CD4-positive, alpha-beta T cell treated with Interleukin-1 beta for 1 hour (primary cell): ENCODE measurements at places on chromosomes 2 and 18.

- no peak for DNase-seq
Measured at GRCh38 chr2:9722451-9722850, 91.7 kb upstream of the YWHAQ start.

DNA sequence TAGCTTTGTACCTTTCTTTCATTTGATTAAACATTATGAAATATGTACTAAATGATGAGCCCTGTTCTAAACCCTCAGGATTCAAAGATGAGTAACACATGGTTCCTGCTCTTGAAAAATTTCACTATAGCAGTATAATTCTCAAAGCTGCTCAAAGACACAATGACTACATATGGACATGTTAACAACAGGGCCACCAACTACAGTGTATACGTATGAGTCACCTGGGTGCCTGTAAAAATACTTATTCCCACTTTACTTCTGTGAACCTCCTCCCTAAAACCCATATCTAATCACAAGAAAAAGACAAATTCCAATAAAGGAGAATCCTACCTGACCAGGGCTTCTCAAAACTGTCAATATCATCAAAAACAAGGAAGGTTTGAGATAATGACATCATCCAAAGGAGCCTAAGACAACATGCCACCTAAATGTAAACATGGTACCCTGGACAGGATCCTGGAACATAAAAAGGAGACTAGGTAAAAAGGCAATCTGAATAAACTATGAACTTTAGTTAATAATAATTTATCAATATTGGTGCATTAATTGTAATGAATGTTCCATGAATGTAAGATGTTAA is 84.7 kb downstream of the FAM161A start:
- DNase-seq, result no peak

DNA sequence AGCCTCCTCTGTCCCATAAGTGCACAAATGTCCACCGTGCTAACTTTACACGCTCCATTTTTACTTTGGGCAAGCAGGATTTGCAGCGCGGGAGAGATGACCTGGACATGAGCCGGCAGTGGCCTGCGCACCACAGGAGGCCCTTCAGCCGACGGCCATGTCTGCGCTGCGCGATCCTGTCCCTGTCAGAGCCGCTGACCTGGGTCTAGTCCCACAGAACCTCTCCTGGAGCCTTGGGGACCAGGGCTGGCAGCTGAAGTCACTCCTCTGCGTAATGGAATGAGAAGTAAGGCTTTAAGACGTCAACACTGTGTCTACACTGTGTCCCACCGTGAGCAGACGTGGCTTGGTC is 29.6 kb downstream of the ADI1 start:
- DNase-seq, result no peak

DNA sequence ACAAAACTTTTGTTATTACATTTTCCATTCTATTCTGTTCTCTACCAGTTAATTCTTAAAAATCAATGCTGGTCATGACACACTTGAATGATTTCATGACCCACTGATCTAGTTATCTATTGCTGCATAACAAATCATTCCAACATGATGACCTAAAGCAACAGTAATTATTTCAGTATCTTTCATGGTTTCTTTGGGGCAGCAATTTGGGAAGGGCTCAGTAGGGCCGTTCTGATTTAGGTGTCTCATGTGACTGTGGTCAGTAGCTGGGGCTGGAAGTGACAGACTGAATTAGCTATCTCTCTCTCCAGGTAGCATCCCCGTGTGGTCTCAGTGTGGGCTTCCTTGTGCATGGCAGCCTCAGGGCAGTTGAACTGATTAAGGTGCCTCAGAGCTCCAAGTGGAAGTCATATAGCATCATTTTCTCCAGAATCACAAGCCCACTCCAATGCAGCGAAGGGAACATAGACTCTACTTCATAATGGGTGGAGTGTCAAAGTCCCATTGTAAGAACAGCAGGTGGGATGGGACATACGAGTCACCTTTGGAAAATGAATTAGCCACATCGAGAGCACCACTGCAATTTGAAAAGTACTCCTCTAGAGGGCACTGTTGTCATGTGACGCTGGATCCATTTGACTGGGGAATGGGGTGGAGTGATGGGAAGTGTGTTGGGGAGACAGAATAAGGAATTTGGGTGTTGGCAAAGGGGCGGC is 39.1 kb upstream of the FAM136A start:
- peak; percentile 22 for DNase-seq

- DNase-seq, result no peak
Measured at GRCh38 chr2:23692263-23692662, 234.7 kb downstream of the ATAD2B start.

GRCh38 chr2:160602073-160602472 is 108.5 kb upstream of the RBMS1 start:
- no peak for DNase-seq

- no peak for DNase-seq
Measured at GRCh38 chr2:206452750-206453149, 9.4 kb downstream of the ADAM23 start.

GRCh38 chr2:1940679-1941078 is 196.4 kb upstream of the PXDN start:
- DNase-seq, result no peak

GRCh38 chr2:45907592-45907991 is 256.1 kb downstream of the PRKCE start:
- DNase-seq, result no peak

DNA sequence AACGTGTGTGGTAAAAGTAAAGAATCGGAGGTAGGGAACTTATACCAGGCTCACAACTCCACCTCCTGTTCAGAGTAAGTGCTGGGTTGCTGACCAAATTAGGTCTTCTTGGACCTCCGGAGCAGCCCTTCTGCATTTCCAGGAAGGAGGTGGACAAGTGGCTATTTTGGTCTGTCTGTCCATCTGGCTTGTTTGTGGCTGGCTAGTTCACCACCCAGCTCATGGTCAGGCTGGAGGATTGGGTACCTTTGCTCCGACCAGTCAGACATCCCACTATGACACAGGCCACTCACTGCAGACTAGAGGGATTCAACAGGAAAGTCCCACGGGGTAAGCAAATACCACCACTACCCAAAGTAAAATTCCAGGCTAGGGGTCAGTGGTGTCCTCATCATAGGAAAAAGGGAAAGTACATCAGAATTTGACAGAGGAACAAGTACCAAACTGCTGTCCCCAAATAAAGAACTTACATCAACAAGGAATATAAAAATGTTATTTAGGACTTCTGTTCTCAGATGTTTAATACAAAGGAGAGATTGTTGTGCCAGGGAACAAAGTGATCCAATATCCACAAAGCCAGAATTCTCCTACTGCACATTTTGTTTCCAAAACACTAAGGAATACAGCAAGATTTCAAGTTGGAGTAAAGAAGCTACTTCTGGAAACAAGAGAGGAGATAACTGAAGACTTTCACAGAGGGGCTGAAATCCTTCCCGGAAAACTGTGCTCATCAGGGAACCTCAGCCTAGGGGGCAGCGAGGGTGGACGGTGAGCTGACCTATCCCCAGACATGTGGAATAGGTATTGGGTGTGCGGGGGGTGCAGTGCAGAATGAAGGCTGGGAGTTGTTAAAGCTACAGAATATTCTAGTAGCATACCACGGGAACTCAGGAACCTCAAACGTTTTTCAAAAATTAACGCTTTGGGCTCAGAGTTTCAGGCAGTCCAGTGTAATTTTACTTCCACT is 56.9 kb downstream of the BCL2 start:
- DNase-seq, result no peak

- no peak for DNase-seq
Measured at GRCh38 chr18:34281722-34282121, 57.0 kb upstream of the NOL4 start.

DNA sequence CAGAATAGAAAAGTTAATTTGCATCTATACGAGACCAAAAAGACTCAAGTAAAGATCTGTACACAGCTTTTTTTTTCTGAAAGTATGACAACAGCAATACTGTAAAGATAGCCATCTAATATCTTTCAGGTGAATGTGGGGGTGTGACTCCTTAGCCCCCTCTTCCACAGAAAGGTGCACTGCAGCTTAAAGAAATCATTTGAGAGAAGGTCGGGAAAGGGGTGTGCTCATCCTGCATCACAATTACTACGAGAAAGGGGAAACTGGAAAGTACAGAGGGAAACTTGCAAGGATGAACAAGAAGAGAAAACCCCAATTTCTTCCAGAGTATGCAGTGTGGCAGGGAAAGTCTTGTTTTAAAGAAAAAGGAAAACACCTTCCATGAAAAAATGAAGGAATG is 255.6 kb downstream of the CCDC178 start:
- DNase-seq, result no peak

DNA sequence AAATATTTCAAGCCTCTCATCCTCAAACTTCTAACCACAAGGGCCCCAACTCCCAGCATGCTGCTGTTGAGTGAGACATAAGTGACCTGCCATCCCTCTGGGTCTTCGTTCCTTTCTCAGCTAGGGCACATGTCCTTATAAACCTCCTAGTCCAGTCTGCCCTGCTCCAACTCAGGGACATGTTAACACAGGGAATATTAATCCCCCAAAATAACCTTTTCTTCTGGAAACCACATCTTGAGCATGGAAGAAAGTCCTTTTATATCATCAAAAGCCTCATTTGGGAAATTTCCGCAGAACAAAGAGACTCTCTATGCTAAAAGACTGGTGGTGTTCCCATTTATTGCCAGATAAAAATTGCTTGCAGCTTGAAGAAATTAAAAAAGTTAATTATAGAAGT is 14.4 kb downstream of the TNP1 start:
- DNase-seq, result no peak

DNA sequence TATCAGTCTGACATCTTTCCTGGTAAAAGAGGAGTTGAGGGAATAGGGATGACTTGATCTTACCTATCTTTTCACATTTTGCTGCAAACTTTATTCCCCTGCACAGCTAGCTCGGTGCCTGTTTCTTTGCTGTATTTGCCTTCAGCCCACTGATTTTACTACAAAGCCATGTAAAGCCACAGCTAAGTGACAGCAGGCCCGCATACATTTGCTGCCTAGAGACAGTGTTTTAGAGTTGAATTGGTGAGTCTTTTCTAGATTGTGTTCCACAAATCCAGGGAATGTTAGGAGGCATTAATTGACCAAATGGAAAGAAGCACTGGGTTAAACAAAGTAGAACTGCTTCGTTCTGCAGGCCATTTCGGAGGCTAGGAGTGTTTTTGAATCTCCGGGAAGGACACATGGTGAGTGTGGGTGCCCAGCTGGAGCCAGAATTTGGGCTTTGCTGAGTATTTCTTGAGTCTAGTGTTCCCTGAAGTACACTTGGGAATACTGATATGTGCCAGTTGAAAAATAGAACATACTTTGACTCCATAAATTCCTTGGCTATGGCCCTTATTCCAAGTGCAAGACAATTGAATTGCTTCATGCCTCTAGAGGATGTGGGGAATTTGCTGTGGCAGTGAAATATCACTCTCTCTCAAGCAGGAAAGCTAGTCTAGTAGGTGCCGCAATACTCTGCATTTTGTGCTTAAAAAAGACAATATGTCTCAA is 329.8 kb downstream of the PTPRM start:
- no peak for DNase-seq

- no peak for DNase-seq
Measured at GRCh38 chr2:168602846-168603401, 146.9 kb downstream of the CERS6 start.

DNA sequence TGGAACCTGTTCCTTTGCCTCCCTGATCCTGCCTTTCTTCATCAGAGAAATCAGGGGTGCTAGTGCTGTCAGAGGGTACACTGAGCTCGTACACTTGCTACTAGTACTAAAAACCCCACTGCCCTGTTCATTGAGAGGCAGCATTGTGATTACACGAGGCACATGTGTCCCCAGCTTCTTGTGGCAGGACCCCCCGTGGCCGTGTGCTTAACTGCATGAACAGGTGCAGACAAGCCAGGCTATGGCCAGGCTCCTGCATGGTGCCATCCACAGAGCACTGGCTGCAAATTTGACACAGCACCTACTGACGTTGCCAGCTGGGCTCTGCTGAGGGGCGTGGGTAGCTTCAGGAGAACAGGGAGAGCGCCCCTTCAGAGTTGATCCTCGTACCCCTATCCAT is 248.4 kb downstream of the GLI2 start:
- no peak for DNase-seq

- DNase-seq, result no peak
Measured at GRCh38 chr2:137963535-137964065, 673 bp upstream of the HNMT start.

DNA sequence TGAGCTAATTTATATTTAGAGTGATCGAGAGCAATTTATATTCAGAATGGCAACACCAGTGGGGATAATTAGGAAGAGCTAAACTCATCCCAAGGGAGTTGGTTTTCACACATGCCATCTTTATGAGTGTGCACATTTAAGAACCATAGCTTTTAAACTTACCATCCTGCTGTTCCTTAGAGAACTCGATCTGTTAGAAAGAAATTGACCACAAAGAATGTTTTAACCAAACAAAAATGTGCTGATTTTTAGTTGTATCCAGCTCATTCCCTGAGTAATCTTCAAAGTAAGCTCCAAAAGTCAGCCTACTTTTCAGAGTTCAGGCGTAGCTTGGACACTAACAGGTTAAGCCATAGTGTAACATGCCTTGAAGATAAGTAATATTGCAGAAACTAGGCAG is 12.6 kb downstream of the MYL1 start:
- DNase-seq, result no peak

DNA sequence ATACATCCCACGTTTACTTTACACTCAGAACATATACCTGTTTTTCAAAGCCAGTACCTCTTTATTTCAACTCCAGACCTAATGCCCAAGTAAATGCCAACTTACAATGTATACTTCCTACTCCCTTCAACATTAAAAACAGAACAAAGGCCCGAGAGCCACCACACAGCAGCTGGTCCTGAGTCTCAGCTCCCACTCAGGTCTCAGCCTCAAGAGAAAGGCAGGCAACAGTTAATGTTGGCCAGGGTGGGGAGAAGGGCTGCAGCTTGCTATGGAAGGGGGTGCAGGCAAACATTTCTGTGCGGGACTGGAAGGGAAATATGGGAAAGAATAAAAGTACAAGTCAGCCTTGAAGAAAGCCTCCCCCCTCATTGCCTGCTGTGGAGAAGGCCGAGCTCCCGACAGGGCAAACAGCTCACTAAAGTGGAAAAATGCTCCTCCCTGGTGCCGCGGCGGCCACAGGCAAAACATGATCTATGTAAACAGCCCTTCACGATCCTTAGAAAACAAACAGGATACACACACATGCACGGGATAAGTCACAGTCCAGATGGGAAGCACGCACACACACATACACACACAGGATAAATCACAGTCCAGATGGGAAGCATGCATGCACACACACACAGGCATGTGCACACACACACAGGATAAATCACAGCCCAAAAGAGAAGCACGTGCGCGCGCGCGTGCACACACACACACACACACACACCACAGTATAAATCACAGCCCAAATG is 67.4 kb downstream of the ADNP2 start:
- DNase-seq, result no peak

DNA sequence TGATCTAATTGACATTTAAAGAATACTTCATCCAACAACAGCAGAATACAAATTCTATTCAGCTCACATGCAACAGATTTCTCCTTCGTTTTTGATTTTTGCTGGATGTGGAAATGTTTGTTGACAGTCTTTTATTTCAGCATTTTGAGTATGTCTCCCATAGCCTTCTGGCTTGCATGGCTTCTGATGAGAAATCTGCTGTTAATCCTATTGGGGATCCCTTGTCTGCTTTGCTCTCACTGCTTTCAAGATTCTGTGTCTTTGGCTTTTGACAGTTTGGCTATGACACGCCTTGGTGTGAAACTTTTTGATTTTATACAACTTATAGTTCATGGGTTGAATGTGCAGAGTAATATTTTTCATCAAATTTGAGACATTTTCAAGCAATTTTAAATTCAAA is 44.7 kb downstream of the TRABD2A start:
- no peak for DNase-seq

GRCh38 chr18:34892379-34892778 is 148.8 kb upstream of the MAPRE2 start:
- no peak for DNase-seq

- no peak for DNase-seq
Measured at GRCh38 chr2:10084223-10084865, 4.1 kb upstream of the CYS1 start.

GRCh38 chr2:112626604-112627059 is 19.1 kb upstream of the SLC20A1 start:
- DNase-seq, result peak; percentile 70
